AG08396 (cell line): ENCODE measurements at places on chromosomes 4 and X.
A peak's percentile ranks its signal among the peaks of the same experiment; 100 is the strongest.

DNA sequence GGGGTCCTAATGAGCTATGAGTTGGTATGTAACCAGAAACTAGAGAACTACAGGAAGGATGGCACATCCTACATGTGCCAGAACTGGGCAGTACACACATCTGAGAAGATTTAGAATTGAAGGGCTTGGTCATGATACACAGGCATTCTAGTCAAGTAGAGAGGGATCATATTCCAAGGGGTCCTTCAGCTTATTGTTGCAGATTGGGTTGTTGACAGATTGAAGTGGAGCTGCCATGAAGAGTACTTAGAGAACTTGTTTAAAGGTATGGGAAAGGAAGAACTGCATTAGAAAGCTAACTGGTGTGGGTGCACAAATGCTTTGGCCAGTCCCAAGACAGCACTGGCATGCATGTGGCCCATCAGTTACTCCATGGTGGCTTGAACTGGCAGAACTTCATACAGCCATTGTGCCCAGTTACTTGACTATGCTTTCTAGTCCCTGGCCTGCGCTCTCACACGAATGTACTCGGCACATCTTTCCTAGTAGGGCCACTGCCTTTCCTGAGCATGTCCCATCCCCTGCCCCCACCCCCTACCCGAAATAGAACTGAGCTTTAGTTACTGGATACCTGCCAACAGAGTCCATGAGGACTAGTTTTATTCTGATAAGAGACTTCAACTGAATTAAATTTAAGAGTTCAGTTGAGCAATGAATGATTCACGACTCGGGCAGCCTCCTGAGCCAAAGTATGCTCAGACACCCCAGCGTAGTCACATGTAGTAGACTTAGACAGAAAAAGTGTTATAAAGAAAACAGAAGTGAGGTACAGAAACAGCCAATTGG is 64.0 kb downstream of the CCNG2 start:
- peak; percentile 25 for DNase-seq

DNA sequence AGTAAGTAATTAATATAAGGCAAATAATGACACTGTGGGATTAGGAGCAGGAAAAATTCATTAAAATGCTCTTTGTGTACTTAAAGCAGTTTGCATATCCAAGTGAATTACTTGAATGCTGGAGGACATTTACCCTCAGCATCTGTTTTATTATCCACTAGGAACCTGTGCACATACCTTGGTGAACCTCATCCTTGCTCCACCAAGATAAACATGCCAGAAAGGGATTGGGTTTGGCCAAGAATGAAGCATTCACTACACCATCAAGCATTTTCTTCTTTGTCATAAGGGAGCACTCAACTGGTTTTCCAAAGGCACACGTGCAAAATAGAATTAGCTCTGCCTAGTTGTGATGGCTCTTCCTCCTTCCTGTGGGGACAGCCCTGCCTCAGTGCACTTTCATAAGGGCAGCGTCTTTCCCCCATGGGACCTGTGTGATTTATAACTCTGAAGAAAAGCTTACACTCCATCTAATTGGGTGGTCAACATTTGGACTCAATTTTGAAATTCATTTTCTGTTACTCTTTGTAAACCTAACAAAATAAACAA is 291.7 kb downstream of the USP46 start:
- no peak for DNase-seq

- no peak for DNase-seq
These were observed 57.7 kb upstream of the EFHC2 start for GRCh38 chrX:44401151-44401550.

DNA sequence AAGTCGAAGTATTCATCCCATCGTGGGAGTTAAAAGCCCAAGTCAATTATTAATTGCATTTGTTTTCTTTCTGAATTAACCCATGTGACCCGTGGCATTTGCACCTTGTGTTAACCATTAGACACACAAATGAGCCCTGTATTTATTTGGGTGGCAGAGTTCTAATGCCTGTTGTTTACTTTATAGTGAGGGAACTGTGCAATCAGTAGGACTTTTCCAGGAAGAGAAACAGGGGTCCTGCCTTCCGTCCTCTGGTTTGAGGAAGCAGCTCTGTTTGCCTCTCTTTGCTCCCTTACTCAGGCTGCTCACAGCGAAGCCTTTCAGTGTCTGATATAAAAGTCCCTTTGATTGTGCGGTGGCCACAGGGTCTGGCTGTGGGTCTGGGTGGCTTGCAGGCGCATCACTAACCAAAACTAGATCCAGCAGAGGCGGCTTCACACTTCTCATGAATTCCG is 263.6 kb downstream of the PTTG2 start:
- DNase-seq, result no peak

- DNase-seq, result no peak
These were observed 187.8 kb downstream of the FRAS1 start for GRCh38 chr4:78244705-78245485.

GRCh38 chr4:104616401-104616820 is 121.7 kb upstream of the CXXC4 start:
- DNase-seq, result no peak

DNA sequence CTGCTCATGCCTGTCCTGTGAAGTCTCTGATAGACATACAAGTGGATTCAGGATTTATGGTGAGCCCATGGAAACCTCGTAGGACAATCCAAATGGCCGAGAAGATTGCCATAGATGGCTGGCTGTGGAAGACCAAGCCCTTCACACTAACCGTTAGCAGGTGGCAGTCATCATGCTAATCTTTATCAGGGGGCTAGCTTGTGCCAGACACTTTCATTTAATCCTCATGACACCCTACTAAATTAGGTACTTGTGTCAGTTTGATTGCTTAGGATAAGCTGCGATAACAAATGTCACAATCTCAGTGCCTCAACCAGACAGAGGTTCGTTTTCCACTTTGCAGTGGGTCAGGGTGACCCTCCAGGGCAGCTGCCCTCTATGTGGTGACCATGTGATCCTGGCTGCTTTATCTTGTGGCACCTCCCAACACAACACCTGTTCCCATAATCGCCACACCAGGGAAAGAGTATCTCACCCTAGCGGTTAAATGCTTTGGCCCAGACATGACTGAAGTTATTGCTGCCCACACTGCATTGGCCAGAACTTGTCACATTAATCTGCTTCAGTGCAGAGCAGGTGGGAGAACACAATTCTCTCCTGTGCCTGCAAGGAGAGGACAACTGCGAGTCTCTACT is 60.8 kb downstream of the REPS2 start:
- DNase-seq, result peak; percentile 26

GRCh38 chrX:128518508-128518907 is 466.3 kb upstream of the ACTRT1 start:
- DNase-seq, result no peak

DNA sequence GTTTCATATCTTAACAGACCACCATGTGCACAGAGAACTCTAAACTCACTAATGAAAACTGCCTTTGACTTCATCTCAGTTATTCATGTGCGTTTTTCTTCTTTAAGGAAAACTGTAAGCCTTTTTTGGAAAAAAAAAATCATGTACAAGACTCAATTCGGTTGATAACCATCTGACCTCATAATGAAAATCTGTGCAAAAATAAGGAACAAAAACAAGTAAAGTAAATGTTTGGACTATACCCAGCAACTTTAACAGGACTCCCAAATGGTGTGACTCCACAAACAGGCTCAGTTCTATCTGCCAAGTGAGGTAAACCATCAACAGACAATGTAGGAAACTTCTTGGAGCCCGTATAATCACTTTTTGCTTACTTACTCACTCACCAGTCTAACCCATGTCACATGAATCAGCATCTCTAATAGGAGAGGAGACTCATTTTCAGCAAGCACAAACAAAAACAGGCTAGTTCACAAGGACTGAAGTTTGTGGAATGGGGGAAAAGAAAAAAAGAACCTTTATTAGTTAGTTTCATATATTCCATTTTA is 9.3 kb downstream of the APOO start:
- DNase-seq, result no peak

DNA sequence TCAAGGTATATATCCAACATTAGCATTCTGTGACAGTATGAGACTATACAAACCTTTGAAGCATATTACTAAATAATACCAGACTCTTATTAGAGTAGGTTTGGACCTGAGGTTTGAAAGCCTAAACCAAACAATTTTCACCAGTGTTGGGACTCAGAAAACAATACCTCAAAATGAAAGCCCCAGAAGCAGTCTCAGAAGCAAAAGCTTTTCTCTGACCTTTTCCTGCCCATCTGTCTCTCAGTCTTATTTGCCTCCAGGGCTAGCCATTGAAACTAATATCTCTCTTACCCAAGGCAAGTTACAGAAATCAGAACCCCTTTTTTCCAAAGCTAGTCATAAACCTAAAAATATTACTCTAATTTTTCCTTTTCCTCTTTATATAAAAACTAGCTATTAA is 163.3 kb downstream of the PTCHD1 start:
- no peak for DNase-seq

DNA sequence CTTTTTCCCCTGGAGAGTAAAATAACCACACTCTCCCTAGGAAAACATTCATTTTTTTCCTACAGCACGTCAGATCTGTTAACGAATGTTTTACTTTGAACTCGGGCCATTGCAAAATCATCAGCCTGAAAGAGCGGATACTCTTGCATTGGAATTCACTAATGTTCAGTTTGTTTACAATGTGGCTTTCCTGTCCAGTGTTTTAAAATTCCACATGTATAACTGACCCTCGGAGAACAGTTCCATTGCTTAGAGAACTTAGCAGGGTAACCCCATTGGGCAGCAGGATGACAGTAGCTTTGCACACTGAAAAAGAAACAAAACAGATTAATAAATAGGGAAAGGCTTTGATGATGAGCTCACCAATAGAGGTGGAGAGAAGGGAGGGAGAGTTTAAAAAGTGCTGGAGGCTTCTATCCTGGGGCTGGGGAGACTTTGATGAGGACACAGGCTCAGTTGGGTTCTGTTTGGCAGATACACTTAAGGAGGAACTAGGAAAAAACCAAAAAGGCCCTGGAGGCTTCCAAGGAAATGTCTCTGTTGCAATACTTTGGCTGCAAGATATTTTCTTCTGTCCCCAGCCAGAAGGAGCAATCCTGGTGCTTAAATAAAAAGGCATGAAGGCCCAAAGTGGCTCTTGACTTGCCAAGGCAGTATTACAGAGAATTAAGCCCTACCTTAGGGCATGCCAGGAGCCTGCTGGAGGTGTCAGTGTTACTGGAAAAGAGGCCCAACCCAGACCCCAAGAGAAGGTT is 143.1 kb downstream of the ARSF start:
- peak; percentile 26 for DNase-seq

DNA sequence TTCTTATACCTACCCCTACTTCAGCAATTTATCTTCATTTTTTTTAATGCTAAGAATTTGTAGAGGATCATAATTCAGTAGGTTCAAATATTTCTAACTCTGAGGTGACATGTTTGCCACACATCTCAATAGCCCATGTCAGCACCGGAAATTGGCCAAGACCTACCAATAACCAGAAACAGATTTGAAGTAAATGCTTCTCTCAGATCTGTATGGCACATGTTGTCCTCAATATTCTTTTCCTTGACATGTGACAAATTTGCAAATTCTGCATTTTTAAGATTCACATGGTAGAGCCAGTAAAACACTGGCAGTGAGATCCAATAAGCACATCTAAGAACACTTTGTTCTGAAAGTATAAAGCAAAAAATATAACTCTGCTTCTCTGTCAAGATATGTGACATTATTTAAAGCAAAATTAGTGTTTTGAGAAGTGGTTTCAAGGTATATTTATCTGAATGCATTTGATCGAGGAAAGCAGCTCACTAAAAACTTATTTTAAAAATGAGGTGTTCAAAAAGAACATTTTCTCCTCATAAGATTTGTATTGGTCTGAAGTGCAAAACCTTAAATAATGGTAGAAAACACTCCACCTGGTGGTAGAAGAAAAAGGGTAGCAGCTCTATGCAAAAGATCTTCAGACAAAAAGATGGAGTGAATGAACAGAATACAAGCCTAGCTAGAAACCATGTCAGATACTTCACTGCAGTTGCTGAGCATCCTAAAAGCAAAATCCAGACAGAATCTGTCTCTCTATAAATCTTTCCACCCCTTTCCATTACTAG is 513.8 kb upstream of the FAM241A start:
- no peak for DNase-seq

GRCh38 chr4:72538006-72538405 is 31.0 kb downstream of the ADAMTS3 start:
- no peak for DNase-seq

DNA sequence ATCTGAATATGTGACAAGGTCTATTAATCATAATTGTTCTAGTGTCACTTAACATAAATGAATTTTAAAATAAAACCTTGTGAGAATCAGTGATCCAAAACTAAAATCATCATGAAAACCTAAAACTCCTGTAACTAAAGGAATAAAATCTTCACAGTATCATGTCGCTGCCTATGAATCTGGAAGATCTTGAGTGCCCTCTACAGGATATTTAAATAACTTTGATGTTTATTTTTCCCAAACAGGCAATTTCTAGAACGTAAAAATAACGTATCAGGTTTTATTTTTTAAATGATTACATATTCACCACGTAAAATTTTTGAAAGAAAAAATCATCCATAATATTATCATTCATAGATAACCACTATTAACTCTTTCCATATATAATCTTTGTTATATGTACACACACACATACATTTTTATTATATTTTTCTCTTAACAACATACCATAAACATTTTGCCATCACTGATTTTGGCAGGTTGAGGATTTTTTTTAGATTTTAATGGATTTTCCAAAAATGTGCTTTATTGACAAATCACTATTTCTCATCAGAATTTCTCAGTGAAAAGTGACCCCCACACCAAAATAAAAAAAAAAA is 79.6 kb downstream of the COMMD8 start:
- peak; percentile 57 for DNase-seq

DNA sequence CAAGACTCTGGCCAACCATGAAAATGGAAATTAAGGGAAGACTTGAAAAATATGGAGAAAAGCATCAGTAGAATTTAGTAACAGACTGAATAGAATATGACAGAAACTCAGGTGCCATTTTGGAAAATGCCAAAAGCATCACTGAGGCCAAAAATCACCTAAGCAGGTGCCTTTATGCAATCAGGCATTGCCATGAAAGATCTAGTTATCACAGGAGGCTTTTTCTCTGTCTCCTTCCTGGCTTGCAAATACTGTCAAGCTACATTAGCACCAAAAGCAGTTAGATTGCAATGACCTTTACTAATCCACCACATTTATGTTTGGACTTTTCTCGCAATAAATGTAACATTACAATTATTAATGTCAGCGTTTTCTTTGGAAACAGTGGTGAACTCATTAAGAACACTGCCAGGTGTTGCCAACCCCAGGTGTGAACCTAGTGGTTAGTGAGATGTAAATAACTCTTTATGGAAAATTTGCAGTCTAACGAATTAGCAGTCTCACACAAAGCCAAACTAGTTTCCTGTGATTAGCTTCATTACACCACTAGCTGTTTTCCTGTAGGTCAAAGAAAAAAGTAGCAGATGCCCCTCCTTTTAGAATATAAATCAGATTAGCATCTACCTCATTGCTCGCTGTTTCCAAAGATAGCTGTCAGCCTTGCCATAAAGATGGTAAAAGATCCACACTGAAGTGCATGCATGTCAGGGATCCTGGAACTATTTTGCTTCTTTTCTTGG is 1568.4 kb upstream of the TENM3 start:
- no peak for DNase-seq
